Activated T-cell treated with anti-CD3 and anti-CD28 coated beads for 48 hours (primary cell): ENCODE measurements at places on chromosomes 5 and 9.

DNA sequence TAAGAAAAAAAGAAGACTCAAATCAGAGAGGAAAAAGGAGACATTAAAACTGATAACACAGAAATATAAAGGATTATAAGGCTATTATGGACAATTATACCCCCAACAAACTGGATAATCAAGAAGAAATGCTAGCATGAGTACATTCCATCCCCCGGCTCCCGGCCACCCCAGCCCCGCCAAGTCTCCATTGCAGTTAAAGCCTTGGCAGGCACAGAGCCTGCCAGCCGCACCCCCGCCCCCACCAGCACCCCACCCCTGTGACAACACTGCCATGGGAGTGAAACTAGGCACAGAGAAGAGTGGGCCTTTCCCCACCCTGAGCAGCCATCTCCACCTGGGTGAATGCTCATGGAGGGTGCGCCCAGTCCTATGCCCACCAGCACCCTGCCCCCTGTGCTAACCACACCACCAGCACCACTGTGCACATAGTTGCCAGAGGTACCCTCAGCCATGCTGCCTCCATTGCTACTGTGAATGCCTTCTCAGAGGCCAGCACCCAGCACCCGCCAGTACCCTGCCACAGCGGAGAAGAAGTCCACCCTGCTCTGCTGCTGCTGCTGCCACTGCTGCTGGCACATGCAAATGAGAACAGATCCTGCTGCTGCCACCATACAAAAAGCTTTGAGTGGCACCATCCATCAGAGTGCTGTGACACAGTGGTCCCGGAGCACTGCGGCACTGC, 117.0 kb downstream of the CSNK1G3 start:
- DNase-seq, result no peak

GRCh38 chr9:136624184-136624951, 38.3 kb upstream of the EGFL7 start:
- DNase-seq, result no peak

GRCh38 chr5:165333623-165334022, 1828.2 kb downstream of the MAT2B start:
- no peak for DNase-seq

- DNase-seq, result no peak
These were observed 204.4 kb downstream of the TRIO start for GRCh38 chr5:14347522-14347921.

DNA sequence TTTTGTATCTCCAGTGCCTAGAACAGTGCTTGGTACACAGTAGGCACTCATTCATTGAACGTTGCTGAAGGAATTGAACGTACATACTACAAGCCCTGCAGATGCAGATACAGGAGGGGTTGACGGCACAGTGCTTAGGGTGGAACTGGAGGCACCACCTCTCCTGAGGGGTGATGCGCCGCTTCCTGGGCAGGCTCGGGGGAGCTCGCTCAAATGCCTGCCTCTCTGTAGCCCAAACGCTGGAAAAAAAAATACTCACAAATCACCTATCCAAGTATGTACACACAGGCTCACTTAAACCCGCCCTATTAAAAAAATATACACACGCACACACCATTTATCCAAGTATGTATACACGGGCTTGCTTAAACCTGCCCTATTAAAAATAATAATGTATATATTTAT, 536 bp upstream of the COMMD10 start:
- DNase-seq, result no peak

DNA sequence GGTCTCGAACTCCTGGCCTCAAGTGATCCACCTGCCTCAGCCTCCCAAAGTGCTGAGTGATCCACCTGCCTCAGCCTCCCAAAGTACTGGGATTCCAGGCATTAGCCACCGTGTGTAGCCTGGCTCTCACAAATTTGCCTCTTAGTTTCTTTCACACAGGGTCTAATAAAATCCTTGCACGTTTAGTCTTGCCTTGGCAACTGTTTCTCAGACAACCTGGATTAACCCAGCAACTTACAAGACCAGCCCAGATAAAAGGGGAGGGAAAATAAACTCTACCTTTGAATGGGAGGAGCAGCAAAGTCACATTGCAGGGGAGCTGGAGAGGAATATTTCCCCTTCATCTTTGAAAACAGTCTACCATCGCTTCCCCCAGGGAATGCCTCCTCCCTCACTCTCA, 29.3 kb upstream of the GNA14 start:
- DNase-seq, result no peak

GRCh38 chr5:152051499-152052454, 127.1 kb upstream of the GLRA1 start:
- DNase-seq, result no peak

- DNase-seq, result no peak
These were observed 22.4 kb downstream of the SLC36A3 start for GRCh38 chr5:151281001-151281639.

GRCh38 chr5:122165559-122166078, 36.3 kb downstream of the ZNF474 start:
- DNase-seq, result no peak
